ENCODE measurements at places on chromosomes 3 and 15. TPM values are rescaled to one million over a fixed set of nuclear protein-coding genes. Genes with fewer than 3 reads are reported as not detected.

DNA sequence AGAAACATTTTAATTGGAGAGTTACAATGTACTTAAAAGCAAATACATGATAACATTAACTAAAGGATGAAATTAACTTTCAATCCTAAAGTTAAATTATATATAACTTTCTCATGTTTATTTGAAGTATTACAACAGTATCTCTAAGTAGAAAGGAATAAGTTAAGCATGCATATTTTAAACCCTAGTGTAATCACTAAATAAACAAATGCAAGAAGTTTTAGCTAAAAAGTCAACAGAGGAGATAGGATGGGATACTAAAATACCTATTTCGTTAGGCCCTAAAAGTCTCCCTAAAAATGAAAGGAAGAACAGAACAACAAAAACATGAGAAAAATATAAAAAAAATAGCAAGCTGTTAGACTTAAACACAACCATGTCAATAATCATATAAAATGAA, 361.3 kb upstream of the THBS1 start:
- DNase-seq: no peak

GRCh38 chr3:36867810-36868209, 77.0 kb downstream of the TRANK1 start:
- DNase-seq: no peak

GRCh38 chr3:10533737-10534023, 28.3 kb upstream of the ATP2B2 start:
- no peak for DNase-seq

The FBXO40 gene
- not detected for total RNA-seq

The FBXL22 gene
- total RNA-seq: 0.31 TPM
